ENCODE measurements at places on chromosomes 12 and 14. TPM values are rescaled to one million over a fixed set of nuclear protein-coding genes. Genes with fewer than 3 reads are reported as not detected.

TARBP2 gene
- 24.7 TPM for total RNA-seq

VRTN gene
- not detected for total RNA-seq

ARHGDIB gene
- total RNA-seq, result 19.4 TPM

NOS1 gene
- total RNA-seq, result 11.8 TPM

DTX1 gene
- 34.8 TPM for total RNA-seq

AKAP6 gene
- total RNA-seq, result 161 TPM

NKX2-8 gene
- total RNA-seq, result 1.2 TPM

SERPINA5 gene
- total RNA-seq, result 0.69 TPM

EXOC5 gene
- 91.3 TPM for total RNA-seq

KRT74 gene
- not detected for total RNA-seq

A2M gene
- 87.9 TPM for total RNA-seq

DIO3 gene
- 2.1 TPM for total RNA-seq

RPL41 gene
- total RNA-seq, result 1,096 TPM

IL22 gene
- total RNA-seq, result not detected

MBIP gene
- total RNA-seq, result 42.4 TPM

TOMM20L gene
- total RNA-seq, result not detected

KCNA5 gene
- total RNA-seq, result 12.9 TPM

FGF23 gene
- not detected for total RNA-seq

CDKL1 gene
- 11.3 TPM for total RNA-seq

CLEC14A gene
- total RNA-seq, result 5.3 TPM

ALKBH2 gene
- 23.3 TPM for total RNA-seq

GPR162 gene
- 87.9 TPM for total RNA-seq

PZP gene
- total RNA-seq, result 0.23 TPM

GSG1 gene
- 0.23 TPM for total RNA-seq

AGAP2 gene
- total RNA-seq, result 55.6 TPM

BCL2L14 gene
- total RNA-seq, result not detected

GOLT1B gene
- total RNA-seq, result 55.8 TPM

SLC17A8 gene
- 10.1 TPM for total RNA-seq

LRFN5 gene
- 108 TPM for total RNA-seq

MIP gene
- not detected for total RNA-seq

WSCD2 gene
- 20.5 TPM for total RNA-seq

AQP2 gene
- total RNA-seq, result not detected

MTA1 gene
- total RNA-seq, result 49.4 TPM

INHBC gene
- total RNA-seq, result not detected

HOXC12 gene
- not detected for total RNA-seq

IFI27 gene
- 24.2 TPM for total RNA-seq

GNB3 gene
- total RNA-seq, result 3.2 TPM

CISTR gene
- not detected for total RNA-seq

RNASE2 gene
- total RNA-seq, result 0.92 TPM

KRT72 gene
- total RNA-seq, result 0.23 TPM

KRT6B gene
- not detected for total RNA-seq

CSAD gene
- total RNA-seq, result 16.6 TPM

MMP17 gene
- total RNA-seq, result 41.5 TPM

C12orf50 gene
- total RNA-seq, result 0.23 TPM

RGS6 gene
- total RNA-seq, result 10.6 TPM

SYNDIG1L gene
- 32.8 TPM for total RNA-seq

KRT84 gene
- total RNA-seq, result not detected

ADGRD1 gene
- 5.1 TPM for total RNA-seq

CDCA3 gene
- total RNA-seq, result 6.2 TPM

TMPRSS12 gene
- not detected for total RNA-seq

LMNTD1 gene
- 4.6 TPM for total RNA-seq

DHRS2 gene
- 0.92 TPM for total RNA-seq

Measured in diencephalon (tissue), 1 donor.